ENCODE measurements at places on chromosomes 1 and 21.

GRCh38 chr1:167500283-167500860 is 18.0 kb downstream of the CD247 start:
- DNase-seq, result peak; percentile 47

GRCh38 chr1:197944485-197944884 is 27.3 kb downstream of the LHX9 start:
- DNase-seq, result no peak

DNA sequence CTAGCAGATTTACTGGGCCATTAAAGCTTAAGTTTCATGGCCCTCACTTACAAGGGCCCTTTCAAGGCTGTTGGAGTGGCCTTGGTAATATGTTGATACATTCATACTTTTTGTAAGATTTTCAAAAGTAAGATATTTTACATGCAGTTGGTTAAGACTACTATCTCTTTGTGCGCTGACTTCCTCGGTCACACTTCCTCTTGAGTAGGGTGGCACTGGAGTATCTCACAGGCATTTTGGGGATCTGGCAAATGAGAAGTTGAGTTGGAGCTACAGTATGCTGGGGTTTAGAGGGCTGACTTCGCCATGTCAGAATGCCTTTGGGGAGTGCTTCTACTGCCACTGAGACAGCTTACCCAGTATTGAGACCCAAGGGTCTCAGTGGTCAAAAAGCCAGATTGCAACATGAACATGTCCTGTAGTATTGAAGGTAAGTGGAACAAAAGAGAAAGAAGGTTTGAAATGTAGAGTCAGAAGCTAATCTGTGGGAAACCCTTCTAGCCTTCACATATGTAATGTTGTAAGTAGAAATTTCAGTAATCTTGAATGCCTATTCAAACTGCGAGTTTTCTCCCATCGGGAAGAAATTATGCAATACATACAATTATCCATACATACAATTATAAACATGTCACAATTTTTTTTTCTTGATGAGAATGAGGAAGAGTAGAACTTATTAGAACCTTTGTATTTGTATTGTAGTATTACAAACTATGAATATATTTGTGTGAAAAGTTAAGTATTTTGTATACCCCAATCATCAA is 32.3 kb upstream of the RALGPS2 start:
- DNase-seq, result no peak

DNA sequence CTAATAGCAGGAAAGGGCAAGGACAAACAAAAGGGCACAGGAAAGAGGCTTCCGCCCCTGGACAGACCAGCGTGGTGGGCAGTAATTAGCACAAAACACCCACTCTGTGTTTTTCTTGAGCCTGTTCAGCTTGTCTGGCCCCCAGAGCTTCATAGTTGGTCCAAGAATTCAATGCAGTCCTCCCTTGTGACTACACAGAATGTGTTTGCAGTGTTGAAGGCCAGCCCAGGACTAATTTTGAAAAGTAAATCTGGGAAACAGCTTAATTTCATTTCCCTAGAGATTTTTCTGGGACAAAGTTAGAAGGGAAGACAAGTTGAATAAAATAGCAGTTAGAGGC is 49.2 kb upstream of the LMO4 start:
- no peak for DNase-seq

- DNase-seq, result no peak
These were observed 405.1 kb upstream of the ADAMTS5 start for GRCh38 chr21:27371975-27372331.

GRCh38 chr1:39427912-39428311 is 63.5 kb upstream of the BMP8A start:
- no peak for DNase-seq
